Neural crest cell (in vitro differentiated cells): ENCODE measurements at places on chromosomes 7 and 10. TPM values are rescaled to one million over a fixed set of nuclear protein-coding genes. Genes with fewer than 3 reads are reported as not detected.

- DNase-seq: no peak
Observed at GRCh38 chr10:97607095-97607636, 17.6 kb downstream of the C10orf62 start.

- DNase-seq: no peak
Observed at GRCh38 chr7:55962014-55962413, 2.4 kb upstream of the NIPSNAP2 start.

- peak; percentile 23 for DNase-seq
Observed at GRCh38 chr7:22108151-22108845, 162.6 kb upstream of the CDCA7L start.

The NRCAM gene
- total RNA-seq: 33.2 and 35.0 TPM in 2 replicates
